Psoas muscle (tissue), 8 donors: ENCODE measurements at places on chromosomes 13 and 19. TPM values are rescaled to one million over a fixed set of nuclear protein-coding genes. Genes with fewer than 3 reads are reported as not detected.

DNA sequence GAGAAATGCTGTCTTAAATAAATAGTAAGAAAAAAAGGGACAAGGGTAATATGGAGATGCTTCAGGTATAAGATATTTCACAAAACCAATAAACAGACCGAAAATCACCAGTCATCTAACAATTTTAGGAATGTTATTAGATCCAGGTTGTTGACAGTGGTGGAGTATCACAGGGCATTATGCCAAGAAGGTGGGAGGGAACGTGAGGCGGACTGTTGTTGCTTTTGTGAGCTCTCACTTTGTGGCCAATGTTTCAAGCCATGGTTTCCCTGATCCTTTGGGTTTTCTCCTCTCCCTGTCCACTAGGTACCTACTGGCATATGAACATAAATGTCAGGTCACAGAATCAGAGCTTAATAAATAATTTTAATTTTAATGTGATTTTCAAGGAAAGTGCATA lies 790.3 kb upstream of the SLITRK1 start:
- DNase-seq, result no peak
- no peaks in the 10 kb centered on the region for H3K36me3 ChIP-seq
- no peaks in the 10 kb centered on the region for H3K27me3 ChIP-seq
- no peak overlapping the region for H3K4me3 ChIP-seq

- H3K36me3 ChIP-seq, result peaks cover 3% of the 10 kb centered on the region
- H3K4me1 ChIP-seq, result peaks cover 31% of the 10 kb centered on the region
- peak overlapping the region; percentile 93 for H3K4me3 ChIP-seq
- H3K27me3 ChIP-seq, result no peaks in the 10 kb centered on the region
- H3K27ac ChIP-seq, result peak overlapping the region; percentile 100
Measured at GRCh38 chr13:27425918-27426630, 1.7 kb downstream of the GTF3A start.

FCER2 gene
- polyA plus RNA-seq, result not detected

GRCh38 chr19:49422407-49423070 lies 702 bp downstream of the PTH2 start:
- peak overlapping the region; percentile 46 for H3K4me3 ChIP-seq
- peak; percentile 72 for DNase-seq
- peaks cover 21% of the 10 kb centered on the region for H3K4me1 ChIP-seq

ZNF560 gene
- 0.04 TPM for polyA plus RNA-seq

DNA sequence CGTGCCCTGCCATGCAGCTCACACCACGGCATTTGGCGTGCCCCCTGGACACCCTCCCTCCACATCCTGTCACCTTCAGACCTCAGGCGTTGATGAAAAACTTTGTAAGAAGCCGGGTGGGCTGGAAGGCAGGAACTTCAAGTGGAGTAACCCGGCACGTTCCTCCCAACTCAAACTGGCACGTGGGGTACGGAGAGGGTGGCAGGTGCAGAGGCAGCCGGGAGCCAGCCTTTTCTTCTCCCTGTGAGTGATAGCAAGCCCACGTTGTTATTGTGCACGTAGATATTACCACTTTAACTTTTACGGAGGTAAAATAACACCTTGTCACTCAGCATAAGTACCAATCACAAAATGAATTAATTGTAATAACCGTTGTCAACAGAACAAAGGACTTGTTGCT lies 198.0 kb downstream of the ZNF536 start:
- H3K27me3 ChIP-seq, result no peaks in the 10 kb centered on the region
- DNase-seq, result no peak
- no peaks in the 10 kb centered on the region for H3K36me3 ChIP-seq
- no peaks in the 10 kb centered on the region for H3K4me1 ChIP-seq
- H3K4me3 ChIP-seq, result no peak overlapping the region
- no peak overlapping the region for H3K27ac ChIP-seq

DNA sequence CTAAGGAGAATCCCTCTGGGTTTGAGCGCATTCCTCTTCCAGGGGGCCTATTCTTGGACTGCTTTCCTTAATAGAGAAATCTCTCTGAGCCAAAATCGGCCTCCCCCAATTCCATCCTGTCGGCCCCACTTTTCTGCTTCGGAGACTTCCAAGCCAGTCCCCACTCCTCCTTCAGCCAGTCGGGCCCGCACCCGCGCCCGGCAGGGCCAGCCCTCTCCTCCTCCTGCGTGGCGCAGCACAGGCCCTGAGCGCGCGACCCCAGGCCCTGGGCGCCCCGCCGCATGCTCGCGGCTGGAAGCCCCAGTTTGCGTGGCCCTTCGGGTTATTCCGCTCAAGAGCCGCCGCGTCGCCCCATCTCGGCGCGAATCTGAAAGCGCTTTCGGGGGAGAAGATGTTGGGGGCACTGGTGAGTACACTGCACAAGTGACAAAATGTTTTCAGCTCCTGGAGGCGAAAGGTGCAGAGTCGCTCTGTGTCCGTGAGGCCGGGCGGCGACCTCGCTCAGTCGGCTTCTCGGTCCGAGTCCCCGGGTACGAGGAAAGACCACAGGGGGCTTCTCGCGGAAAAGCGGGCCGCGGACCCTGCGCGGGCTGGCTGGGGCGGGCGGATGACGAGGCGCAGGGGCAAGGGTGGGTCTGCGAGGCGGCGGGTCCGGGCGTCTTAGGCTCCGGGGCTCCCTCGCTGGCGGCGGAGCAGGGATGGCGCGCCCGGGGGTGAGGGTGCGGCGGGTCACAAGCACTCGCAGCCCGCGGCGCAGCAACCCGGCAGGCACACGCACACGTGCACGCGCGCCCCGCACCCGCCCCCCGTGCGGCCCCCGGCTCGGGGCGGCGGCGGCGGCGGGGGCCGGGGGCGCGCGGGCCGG lies at the start of gene IL17D:
Gene IL17D, plus strand, starts transcription at position 785 of the 865 bp plus-strand sequence. CDS start 303 bp downstream, outside the sequence.
- H3K4me3 ChIP-seq, result peak within 1 kb of the TSS; percentile 79
- no peaks in the 10 kb centered on the region for H3K36me3 ChIP-seq
- H3K27ac ChIP-seq, result peak within 1 kb of the TSS; percentile 68
- H3K27me3 ChIP-seq, result no peaks in the 10 kb centered on the region

GRCh38 chr19:56594783-56595547 lies at the start of gene ZNF71:
Gene ZNF71 (plus strand): TSS chr19:56595302. CDS start chr19:56601559, 6,257 bp downstream.
- H3K36me3 ChIP-seq, result no peaks in the 10 kb centered on the region
- peak; percentile 91 for DNase-seq
- peak within 1 kb of the TSS; percentile 98 for H3K4me3 ChIP-seq
- H3K27me3 ChIP-seq, result no peaks in the 10 kb centered on the region

- H3K36me3 ChIP-seq, result no peaks in the 10 kb centered on the region
- H3K27me3 ChIP-seq, result no peaks in the 10 kb centered on the region
- no peak overlapping the region for H3K4me3 ChIP-seq
- H3K27ac ChIP-seq, result no peak overlapping the region
Measured at GRCh38 chr19:9871626-9872338, 36.7 kb downstream of the PIN1 start.

GRCh38 chr13:48532256-48532505 lies 699 bp downstream of the RCBTB2 start:
- DNase-seq, result no peak
- H3K4me1 ChIP-seq, result peaks cover 11% of the 10 kb centered on the region
- H3K27ac ChIP-seq, result peak overlapping the region; percentile 92
- no peaks in the 10 kb centered on the region for H3K36me3 ChIP-seq
- no peaks in the 10 kb centered on the region for H3K27me3 ChIP-seq
- H3K4me3 ChIP-seq, result peak overlapping the region; percentile 80

CBARP gene
- 0.88 TPM for polyA plus RNA-seq

ZGLP1 gene
- 1.6 TPM for polyA plus RNA-seq

DNA sequence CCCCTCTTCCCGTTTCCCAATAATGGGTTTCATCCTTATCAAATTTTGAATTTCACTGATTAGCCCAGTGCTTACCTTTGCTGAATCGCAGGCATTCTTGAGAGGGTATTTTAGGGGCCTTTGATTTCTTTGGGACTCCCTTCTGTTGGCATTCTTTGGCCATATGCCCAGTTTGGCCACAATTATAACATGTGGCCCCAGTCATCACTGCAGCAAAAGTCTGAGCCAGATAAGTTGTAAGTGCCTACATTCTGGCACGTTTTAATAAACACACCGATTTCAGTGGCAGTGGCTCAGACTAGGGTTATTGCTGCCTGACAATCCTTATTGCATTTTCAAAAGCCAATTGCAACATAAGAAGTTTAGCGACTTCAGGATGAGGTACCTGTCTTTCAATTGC lies 41.4 kb downstream of the ZNF726 start:
- no peak for DNase-seq
- no peaks in the 10 kb centered on the region for H3K4me1 ChIP-seq
- H3K4me3 ChIP-seq, result no peak overlapping the region
- H3K27me3 ChIP-seq, result no peaks in the 10 kb centered on the region
- H3K36me3 ChIP-seq, result no peaks in the 10 kb centered on the region

DNA sequence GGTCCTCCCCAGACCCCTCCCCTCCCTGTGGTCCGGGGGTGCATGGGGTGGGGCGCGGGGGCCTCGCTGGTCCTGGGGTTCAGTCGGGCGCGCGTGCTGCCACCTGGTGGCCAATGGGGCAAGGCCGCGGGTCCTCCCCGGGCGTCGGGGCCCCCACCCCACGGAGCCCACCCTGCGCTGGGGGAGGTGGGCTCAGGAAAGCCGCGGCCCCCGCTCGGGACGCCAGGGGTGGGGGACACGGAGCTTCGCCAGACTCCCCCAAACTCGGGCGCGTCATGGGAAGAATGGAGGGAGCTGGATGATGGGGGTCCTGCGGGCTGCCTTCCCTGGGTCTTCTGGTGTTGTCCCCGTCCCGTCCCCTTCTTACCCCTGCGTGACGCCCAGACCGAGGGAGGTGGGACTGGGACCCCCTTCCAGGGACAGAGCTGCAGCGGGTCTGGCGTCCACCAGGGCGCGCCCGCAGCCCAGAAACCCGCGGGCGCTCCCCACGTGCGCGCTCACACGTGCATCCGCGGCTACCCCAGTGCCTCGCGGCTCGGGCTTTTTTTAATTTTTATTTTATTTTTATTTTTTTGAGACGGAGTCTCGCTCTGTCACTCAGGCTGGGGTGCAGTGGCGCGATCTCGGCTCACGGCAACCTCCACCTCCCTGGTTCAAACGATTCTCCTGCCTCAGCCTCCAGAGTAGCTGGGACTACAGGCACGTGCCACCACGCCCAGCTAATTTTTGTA lies 19.8 kb upstream of the TCF3 start:
- H3K4me3 ChIP-seq, result peak overlapping the region; percentile 22
- DNase-seq, result no peak
- peaks cover 8% of the 10 kb centered on the region for H3K4me1 ChIP-seq
- no peak overlapping the region for H3K27ac ChIP-seq

KLK14 gene
- not detected for polyA plus RNA-seq

DNA sequence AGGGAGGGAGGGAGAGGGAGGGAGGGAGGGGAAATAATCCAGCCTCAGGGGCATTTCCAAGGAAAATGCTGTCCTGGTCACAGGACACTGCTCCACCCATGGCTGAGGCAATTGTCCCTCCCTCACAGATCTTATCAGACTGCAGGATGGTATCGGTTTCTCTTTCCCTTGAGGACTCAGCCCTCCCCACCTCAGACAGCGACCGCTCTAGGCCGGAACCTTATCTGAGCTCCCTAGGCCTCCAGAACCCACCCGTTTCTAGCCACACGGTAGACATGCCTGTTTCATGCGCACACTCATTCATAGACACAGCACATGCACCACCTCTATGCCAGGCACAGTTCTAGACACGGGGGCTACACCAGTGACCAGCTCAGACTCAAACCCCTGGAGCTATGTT lies 10.0 kb upstream of the IZUMO2 start:
- H3K36me3 ChIP-seq, result no peaks in the 10 kb centered on the region
- H3K27me3 ChIP-seq, result no peaks in the 10 kb centered on the region
- no peak overlapping the region for H3K27ac ChIP-seq
- DNase-seq, result no peak
- no peak overlapping the region for H3K4me3 ChIP-seq

GRCh38 chr13:31588316-31588715 lies 151.0 kb upstream of the RXFP2 start:
- no peaks in the 10 kb centered on the region for H3K4me1 ChIP-seq
- H3K27ac ChIP-seq, result no peak overlapping the region
- H3K4me3 ChIP-seq, result no peak overlapping the region
- DNase-seq, result no peak
- no peaks in the 10 kb centered on the region for H3K27me3 ChIP-seq
- no peaks in the 10 kb centered on the region for H3K36me3 ChIP-seq

STOML3 gene
- polyA plus RNA-seq, result not detected
